ENCODE measurements at places on chromosomes 5 and 9. TPM values are rescaled to one million over a fixed set of nuclear protein-coding genes. Genes with fewer than 3 reads are reported as not detected.

C5orf24 gene
- 24.2 TPM for total RNA-seq

SEMA4D gene
- total RNA-seq = 40.8 TPM

OTULINL gene
- 1.8 TPM for total RNA-seq

GARIN3 gene
- total RNA-seq = not detected

DNA sequence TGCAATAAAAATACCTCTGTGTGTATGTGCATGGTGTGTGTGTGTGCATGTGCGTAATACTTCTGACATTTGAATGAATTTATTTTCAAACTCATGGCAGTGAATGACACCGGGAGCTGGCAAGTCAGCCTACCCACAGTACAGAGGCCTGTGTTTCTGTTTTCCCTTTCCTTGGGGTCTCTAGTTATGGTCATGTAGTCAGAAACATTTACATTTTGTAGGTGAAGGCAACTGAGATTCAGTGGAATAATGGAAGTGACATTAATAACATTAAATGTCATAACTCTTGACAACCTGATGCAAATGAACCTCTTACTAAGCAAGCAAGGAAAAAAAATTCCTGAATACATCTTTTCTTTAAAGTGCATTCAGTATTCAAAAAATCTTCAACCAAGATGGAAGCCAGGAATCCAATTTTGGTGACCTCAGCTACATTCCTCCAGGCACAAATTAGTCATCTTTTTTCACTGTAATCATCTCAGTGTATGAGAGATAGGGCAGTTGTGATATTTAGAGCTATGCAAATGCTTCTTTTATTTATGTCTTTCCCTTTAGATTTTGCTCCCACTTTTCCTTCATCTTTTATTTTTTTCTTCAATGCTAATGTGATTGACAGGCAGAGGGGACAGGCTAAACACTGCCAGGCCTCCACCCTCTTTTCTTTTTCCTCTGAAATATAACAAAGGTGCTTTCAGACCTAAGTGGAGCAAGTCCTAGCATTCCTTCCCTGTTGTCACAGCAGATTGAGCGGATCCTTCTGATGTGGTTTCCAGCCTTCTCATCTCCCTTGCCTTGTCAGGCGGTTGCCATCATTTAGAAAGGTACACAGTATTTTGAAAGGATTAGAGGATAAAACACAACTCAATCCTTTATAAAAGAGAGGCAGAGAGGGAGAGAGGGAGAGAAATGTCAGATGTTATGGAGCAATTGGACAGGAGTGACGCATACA is 569.8 kb upstream of the ADAMTS16 start:
- no peaks in the 10 kb centered on the region for H3K4me1 ChIP-seq
- H3K36me3 ChIP-seq = no peaks in the 10 kb centered on the region
- H3K4me3 ChIP-seq = no peak overlapping the region

GRCh38 chr5:110644357-110644756 is 82.1 kb downstream of the TMEM232 start:
- no peaks in the 10 kb centered on the region for H3K27me3 ChIP-seq
- H3K4me1 ChIP-seq = no peaks in the 10 kb centered on the region
- H3K4me3 ChIP-seq = no peak overlapping the region
- no peaks in the 10 kb centered on the region for H3K36me3 ChIP-seq
- DNase-seq = no peak
- no peak overlapping the region for H3K27ac ChIP-seq

DNA sequence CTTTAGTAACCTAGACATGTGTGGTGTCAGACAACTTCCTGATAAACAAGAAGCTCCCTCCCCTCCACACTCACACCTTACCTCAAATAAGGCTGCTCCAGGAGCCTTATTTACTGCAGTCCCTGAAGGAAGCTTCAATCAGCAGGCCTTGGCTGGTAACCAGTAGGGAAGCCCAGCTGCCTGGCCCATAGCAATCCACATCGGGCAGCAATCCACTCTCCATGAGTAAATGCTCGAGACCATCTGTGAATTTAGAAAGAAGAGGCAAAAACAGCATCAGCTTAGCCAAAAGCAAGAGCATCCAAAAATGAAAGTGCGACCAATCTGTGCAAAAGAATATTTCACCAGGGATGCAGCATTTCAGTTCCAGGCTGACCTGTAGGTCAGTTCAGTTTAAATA is 213.3 kb upstream of the TUSC1 start:
- no peaks in the 10 kb centered on the region for H3K36me3 ChIP-seq
- H3K4me3 ChIP-seq = no peak overlapping the region
- no peaks in the 10 kb centered on the region for H3K4me1 ChIP-seq
- no peak overlapping the region for H3K27ac ChIP-seq
- no peak for DNase-seq
- no peaks in the 10 kb centered on the region for H3K27me3 ChIP-seq

DNA sequence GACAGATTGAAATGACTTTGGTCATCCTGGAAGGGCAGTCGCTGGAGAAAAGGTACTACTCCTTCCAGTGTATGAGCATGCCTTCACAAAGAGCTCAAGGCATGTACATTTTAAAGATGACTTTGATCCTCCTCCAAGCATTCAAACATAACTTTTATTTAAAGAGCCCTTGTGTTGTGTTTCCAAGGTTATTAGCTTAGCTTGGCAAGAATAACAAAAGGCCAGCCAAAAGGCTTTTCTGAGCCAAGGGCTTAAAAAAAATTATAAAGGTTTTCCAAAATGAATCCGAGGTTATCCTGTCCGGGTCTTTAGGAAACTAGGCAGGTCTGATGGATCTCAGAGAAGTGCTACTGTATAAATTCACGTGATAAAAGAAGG is 71.0 kb upstream of the PLPP6 start:
- DNase-seq = no peak
- H3K4me1 ChIP-seq = no peaks in the 10 kb centered on the region
- no peaks in the 10 kb centered on the region for H3K27me3 ChIP-seq
- H3K36me3 ChIP-seq = no peaks in the 10 kb centered on the region

All from gastrocnemius medialis (tissue), 4 donors.